ENCODE measurements at places on chromosomes 1 and 21.
A peak's percentile ranks its signal among the peaks of the same experiment; 100 is the strongest.

GRCh38 chr1:997993-998744 lies 1.7 kb downstream of the HES4 start:
- no peak for DNase-seq

GRCh38 chr1:194047206-194047605 lies 860.8 kb upstream of the B3GALT2 start:
- DNase-seq = no peak

GRCh38 chr1:50929376-50929958 lies 30.6 kb downstream of the FAF1 start:
- DNase-seq = peak; percentile 9

DNA sequence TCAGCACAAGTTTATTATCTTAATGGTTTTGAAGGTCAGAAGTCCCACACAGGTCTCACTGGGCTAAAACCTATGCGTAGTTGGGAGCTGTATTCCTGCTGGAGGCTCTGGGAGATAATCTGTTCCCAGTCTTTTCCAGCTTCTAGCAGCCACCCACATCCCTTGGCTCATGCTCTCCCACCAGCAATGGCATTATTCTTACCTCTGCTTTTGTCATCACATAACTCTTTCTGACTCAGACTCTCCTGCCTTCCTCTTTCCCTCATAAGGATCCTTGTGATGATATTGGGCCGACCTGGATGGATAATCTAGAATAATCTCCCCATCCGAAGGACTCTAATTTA lies 122.2 kb upstream of the PRDX6 start:
- no peak for DNase-seq

DNA sequence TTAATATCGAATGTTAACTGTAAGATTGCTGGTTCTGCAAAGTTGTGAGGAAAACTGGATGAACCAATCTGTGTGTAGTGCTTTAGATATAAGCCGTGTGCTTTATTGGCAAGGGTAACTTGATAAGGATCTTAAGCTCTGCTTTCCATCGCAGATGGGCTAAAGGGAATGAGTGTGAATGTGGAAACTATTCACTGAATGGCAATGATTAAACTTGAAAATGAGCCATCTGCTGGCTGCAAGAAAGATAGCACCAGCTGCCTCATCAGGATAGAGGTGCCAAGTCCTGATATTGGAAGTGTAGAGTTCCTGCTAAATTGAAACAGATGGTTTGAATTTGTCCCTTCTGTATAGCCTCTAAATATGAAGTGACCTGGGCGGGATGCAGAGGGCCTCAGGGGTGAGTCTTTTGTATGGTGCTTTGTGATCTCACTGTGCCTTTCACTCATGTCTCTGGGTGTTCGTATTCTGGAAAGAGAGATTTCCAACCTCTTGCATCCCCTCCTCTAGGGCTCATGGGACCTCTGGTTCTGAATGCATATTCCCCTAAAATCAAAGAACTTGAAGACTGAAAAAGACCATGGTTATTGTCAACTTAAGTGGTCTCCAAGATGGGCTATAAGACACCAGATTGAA lies 9.2 kb downstream of the FCRL3 start:
- DNase-seq = no peak

DNA sequence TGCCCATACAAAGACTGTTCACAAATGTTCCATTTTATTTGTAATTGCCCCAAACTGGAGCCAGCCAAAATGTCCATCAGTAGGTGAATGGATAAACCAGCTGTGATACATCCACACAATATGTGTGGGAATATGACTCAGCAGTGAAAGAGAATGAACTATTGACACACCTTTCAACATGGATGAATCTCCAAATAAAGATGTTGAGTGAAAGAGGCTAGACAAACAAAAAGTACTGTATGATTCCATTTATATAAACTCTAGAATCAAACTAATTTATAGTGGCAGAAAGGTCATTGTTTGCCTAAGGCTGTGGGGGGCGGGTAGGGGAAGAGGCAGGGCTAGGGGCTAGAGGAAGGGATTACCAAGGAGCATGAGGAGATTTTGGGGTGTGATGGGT lies 4.5 kb downstream of the DHCR24 start:
- no peak for DNase-seq

GRCh38 chr1:9169601-9170137 lies 40.8 kb upstream of the GPR157 start:
- no peak for DNase-seq

DNA sequence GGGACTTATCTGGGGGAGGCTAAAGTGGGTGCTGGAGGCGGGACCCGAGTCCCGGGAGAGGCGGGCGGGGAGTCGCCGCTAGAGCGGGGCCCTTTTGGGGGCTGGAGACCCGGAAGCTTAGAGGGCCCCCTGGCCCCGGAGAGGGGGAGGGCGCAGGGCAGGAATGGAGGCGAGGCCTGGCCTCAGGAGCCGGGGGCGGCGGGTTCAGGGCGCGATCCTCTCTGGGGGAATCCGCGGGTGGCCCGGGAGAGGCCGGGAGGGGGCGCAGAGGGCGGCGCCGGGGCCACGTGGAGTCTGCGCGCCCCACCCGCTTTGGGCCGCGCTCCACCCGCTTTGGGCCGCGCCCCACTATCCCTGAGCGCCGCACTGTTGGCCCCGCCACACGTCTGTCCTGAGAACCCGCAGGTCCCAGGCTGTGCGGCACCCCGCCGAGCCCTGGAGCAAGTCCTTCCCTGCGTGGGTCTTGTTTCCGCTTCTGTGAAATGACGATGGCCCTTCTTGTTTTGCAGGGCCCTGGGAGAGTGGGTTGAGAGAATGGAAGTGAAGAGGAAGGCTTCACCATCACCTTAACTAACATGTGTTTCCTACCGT lies 84.4 kb downstream of the NKAIN1 start:
- DNase-seq = peak; percentile 23

DNA sequence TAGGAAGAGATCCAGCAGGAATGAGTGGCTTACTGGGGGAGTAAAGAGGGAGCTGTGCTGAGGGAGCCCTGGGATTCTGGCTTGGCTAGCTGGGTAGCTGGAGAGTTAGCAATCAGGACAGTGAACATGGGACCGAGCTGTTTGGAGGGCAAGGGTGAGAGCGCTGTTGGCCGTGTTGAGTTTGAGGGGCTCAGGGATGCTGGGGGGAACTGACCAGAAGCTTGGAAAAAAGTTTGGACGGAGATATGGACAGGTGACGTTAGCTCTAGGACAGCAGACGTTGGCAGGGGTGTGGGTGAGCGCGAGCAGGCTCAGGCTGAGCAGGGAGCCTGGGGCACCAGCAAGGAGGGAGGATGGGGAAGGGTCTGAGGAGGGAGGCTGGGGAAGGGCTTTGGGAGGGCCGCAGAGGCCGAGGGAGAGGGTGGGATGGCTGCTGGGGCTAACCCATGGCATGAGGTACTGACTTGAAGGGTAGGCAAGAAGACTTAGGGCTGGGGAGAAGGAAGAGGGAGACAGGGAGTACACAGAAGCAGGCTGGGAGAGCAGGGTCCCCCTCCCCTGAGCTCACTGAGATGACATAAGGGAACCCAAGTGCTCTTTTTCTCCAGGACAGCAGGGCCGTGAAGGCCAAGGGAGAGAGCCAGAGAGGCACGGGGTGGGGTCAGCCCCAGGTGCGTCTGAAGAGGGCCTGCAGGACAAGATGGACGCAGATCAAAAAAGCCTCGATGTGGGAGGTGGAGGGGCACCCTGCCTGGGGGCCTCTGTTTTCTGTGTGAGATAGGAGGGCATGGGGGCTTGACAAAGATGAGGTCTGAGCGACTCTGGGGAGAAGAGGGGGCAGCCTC lies 8.2 kb downstream of the SH2D2A start:
- DNase-seq = no peak

- DNase-seq = no peak
Observed at GRCh38 chr21:14553422-14553821, 7.3 kb upstream of the SAMSN1 start.

DNA sequence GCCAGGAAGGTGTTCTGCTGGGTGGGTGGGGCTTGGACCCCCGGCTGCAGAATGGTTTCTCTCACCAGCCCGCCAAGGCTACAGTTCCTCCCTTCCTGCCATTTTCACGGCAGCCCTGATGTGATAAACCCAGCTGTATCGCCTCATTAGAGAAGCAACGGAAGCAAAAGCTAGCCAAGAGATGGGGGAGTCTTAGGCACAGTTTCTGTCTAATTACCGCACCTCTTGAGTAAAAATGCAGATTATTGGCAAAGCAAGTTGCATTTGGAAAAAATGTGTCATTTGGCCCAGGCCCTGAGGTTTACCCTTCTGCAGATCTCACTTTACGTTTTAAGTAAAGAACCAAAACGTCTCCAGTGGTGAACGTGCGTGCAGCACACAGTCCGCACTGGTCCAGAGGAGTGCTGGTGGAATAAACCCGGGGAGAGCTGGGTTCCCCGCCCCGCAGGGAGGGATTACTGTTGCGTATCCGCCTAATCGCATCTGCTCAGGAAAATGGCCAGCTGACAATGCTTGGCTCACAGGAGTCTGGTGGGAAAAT lies 109.9 kb downstream of the GALNT2 start:
- DNase-seq = peak; percentile 38

DNA sequence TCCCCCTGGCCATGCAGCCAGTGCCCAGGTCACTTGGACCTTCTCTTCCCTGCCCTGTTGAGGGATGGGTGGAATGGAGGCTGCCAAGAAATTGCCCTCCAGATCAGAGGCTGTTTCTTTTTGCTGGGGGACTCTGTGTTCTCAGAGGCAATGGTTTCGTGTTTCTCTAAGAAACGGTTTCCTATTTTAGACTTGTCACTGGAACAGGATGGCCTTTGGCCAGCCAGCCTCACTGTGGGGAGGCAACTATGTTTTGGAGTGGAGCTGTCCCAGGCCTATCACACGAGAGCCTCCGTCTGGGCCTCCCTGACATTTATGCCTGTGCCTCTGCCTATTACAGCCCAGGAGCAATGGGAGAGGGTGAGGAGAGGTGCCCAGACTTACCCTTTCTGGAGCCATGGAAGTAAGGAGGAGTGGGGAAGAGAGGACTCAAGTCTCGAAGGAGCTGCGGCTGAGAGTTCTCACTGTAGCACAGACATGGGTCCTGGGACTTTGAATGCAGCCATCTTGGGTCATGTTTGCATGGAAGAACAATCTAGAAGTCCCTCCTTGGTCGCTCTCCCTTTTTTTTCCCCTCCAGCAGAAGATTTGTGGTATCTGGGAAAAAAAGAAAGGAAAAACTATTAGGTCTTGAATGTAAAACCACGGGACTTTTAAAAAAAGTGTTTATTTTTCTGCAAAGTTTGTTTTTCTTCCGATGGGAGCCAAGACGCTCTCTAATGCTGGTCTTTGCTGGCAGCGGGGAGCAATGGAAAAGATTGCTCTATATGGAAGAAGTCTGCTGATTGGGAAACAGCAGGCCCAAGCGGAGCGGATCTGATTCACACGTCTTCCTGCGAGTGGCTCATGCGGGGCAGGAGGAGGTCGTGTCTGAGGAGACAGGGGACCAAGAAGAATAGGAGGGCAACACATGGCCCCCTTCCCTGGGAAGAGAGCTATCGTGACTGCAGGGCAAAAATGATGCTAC lies 219.2 kb downstream of the FOXD2 start:
- DNase-seq = no peak

GRCh38 chr1:246067432-246068216 lies 439.5 kb downstream of the SMYD3 start:
- no peak for DNase-seq

- DNase-seq = no peak
Observed at GRCh38 chr1:53871221-53871620, 18.4 kb downstream of the YIPF1 start.

- no peak for DNase-seq
Observed at GRCh38 chr21:28447462-28447861, 545.2 kb downstream of the LTN1 start.

GRCh38 chr21:17763288-17764037 lies 55.7 kb downstream of the C21orf91 start:
- no peak for DNase-seq

DNA sequence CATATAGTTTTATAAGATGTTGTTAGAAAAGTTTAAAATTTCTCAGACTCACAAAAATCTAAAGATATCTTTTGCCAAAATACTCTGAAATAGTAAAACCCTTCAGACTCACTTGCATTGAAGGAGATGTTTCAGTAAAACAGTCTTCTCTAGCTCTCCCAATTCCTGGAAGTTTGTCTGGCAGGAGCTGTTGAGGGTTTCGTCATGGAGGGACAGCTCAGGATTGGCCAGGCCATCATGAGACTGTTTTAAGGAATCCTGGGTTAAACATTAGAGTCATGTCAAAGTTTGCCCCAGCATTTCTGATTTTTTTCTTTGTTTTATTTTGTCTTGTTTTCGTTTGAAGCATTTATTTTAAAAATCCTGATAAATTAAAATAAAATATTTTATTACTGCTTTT lies 293.8 kb upstream of the PBX1 start:
- no peak for DNase-seq

- DNase-seq = no peak
Observed at GRCh38 chr21:28738882-28739281, 253.8 kb downstream of the LTN1 start.

- DNase-seq = no peak
Observed at GRCh38 chr1:237386362-237387143, 344.6 kb downstream of the RYR2 start.

DNA sequence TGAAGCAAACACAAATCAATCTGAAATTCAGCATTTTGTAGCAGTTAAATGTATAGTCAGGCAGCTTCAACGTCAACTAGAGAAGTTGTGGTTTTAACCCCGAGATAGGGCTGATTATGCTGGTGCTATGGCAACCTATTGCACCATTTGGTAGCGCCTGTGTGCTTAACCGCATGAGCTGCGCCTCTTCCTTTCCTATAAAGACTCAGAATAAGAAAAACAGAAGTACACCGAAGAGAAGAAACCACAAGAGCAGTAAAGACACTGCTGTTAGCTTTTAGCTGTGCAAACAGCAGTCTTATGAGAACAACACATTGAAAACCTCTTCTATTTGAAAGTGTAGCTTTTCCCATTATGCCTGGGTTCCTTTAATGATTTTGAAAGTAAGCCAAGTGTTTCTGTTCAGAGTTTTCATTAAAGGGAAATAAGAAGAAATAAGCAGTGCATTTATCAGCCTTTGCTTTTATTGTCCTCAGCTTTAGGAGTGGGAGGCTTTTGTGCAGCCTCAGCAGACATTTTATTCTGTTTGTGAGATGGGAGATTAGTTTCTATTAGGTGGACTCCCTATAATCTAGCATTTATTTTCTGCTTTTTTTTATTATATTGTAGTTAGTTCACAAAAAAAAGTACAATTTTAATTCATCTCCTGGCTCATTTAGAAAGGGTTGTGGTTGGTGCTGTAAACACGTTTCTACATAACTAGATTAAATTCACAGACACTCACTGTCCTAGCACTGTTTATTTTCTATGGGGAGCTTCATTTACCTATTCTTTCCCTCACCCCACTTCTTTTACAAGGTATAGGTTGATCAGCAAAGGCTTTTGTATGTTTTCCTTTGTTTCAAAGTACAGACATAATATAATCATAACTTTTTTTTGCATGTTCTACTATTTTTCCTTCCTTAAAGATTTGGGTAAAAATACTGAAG lies 43.3 kb downstream of the PTPRC start:
- DNase-seq = no peak

DNA sequence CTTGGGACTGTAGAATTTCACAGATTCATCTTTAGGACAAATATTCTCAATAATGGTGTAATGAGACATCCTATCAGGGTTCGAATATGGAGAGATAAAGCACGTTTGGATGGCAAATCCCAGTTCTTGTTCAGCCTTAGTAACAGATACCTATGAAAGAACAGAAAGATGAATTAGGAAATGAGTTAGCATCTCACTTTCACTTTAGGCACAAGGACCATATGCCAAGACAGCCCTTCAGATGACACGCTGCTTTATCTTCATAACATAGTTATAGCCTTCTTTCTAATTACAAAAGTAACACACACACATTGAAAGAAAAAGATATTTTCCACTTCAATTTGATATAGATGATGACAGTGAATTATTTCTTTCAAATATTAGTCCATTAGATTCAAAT lies 173.6 kb downstream of the TGFBR3 start:
- no peak for DNase-seq

- DNase-seq = no peak
Observed at GRCh38 chr1:38672692-38673091, 186.9 kb downstream of the RRAGC start.

GRCh38 chr1:239428120-239428710 lies 41.8 kb downstream of the CHRM3 start:
- DNase-seq = no peak

All from right renal pelvis (tissue), 4 donors.